Thoracic aorta (tissue), 2 donors: ENCODE measurements at places on chromosomes 5 and 9. TPM values are rescaled to one million over a fixed set of nuclear protein-coding genes. Genes with fewer than 3 reads are reported as not detected.

- no peak for DNase-seq
Measured at GRCh38 chr9:100228352-100228869, 124.3 kb downstream of the TEX10 start.

GRCh38 chr9:126626127-126626925 is 12.6 kb downstream of the LMX1B start:
- no peak for DNase-seq

Gene SPATA31D4
- total RNA-seq: not detected

DNA sequence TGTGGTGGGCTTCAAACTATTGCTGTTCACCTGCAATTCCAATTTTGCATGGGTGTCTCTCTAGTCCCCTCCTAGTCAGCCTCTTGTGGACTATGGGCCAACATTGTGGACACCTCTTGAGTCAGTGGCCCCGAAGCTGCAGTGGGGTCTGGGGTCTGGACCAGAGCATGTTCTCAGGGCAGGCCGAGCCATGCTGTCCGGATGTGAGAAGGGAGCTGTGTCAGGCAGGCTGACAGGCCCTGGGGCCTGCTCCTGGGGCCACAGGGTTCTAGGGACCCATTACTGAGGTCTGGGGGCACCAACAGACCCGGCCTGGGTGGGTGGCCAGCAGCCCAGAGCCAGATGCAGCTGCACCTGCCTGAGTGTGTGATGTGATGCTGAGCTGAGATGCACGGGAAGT is 16.5 kb upstream of the IRX4 start:
- no peak for DNase-seq
